ENCODE measurements at places on chromosomes 7 and 10.

GRCh38 chr7:158849768-158850544 is 6.4 kb upstream of the DYNC2I1 start:
- DNase-seq: no peak

DNA sequence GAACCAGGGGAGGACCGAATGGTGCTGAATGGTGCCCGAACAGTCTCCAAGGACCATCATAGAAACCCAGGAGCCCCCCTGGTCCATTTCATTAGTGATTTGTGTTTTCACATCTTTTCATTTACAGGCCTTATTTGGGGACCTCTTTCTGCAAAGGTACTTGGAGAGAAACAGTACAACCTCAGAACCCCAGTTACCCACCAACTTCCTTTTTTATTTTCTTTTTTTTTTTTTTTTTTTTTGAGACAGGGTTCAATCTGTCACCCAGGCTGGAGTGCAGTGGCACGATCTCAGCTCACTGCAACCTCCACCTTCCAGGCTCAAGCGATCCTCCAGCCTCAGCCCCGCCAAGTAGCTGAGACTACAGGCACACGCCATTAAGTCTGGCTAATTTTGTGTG is 13.0 kb upstream of the ELN start:
- no peak for DNase-seq

GRCh38 chr7:3280445-3280844 is 20.6 kb upstream of the SDK1 start:
- DNase-seq: no peak

DNA sequence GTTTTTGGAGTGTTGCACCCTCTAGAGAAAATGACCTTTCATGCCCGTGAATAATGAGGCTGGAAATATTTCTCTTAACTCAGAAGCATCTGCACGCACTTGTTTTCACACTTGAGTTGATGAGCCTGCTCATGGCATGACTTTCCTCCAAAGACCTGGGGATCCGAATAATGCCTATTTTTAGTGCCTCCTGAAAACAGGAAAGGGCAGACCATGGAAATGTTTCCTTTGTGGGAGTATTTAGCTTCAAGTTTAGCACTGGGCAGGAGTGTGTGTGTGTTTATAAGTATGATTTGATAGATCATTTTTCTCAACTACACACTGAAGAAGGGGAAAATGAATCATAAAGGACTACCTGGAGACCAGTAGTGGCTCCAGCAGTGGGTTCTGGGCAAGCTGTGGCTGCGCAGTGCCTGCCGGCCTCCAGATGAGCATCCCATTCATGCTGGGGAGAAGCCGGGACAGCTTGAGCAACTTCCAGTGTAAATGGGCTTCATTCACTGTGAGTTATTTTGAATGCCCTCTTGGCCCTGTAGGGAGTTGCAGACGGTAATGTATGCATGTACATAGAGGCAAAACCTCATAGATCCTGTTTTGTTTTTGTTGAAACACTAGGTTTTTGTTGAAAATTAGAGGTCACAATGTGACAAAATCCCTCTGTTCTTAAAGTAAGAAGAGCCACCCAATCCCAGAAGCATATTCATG is 117.8 kb upstream of the INSYN2A start:
- no peak for DNase-seq

DNA sequence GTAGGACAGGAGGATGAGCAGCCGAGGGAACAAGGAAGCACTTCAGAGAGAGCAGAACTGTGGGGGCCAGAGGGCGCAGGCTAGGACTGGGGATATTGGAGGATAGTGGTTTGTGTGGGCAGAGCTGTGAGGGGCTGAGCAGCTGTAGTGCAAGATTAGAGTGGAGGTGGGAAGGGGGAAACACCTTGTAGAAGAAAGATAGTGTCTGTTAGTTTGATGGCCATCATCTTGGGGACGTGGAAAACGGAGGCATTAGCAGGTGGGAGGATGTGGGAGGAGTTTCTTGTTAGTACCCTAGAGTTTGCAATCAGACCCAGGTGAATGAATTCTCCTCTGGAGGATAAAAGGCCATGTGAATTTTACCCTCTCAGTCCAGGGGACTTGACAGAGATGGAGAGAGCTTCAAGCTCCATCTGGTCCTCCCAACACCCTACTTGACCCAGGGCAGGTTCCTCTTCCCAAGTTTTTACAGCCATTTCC is 34.0 kb downstream of the PRSS2 start:
- no peak for DNase-seq

DNA sequence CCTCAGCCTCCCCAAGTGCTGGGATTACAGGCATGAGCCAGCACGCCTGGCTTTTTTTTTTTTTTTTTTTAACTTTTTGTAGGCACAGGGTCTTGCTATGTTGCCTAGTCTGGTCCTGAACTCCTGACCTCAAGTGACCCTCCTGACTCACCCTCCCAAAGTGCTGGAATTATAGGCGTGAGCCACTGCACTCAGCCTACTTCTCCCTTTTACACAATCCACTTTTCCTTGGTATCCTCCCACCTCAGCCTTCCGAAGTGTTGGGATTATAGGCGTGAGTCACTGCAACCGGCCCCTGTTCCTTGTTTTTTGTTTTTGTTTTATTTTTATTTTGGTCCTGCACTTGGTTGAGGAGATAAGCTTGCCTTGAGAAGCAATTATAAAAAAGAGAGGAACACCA is 75.9 kb upstream of the KMT2C start:
- DNase-seq: no peak

DNA sequence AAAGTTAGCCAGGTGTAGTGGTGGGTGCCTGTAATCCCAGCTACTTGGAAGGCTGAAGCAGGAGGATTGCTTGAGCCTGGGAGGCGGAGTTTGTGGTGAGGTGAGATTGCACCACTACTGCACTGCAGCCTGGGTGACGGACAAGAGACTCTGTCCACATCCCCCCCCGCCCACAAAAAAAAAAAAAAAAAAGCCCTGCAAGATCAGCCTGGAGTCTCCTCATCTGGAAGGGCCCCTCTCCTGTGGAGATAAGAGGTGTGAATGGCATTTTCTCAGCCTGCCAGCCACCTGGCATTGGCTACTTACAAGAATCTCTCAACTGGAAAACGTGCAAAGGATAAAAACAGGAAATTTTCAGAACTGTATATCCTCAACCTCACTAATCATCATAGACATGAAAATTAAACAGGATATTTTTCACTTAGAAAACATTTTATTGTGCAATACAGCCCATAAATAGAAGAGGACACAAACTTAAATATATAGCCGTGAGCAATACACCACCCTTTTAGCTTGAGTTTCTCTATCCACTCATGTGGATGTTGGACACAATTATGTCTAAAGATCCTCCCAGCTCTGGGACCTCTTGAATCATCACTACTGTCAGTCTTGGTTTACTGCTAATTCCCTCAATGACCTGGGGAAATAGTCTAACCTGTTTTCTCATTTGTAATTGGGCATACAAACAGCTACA is 11.3 kb upstream of the TSPAN15 start:
- DNase-seq: peak; percentile 62

DNA sequence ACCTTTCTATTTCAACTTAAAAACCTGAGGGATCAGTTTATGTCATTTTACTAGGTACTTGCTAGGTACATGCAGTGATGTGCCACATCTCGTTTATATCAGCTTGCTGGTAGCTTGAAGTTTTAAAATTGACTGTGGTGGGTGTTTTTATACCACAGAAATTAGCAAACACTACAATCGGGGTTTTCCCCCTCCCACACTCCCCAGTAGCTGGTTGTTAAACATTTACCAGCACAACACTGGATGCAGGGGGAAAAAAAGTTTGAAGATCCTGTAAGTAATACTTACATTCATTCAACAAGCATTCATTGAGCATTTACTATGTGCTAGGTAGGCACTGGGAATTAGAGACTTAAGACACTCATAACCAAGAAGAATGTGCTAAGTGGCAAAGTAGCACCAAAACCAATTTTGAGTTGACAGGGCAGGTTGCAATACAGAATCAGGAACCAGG is 32.6 kb downstream of the USP6NL start:
- no peak for DNase-seq

- DNase-seq: no peak
Measured at GRCh38 chr7:80154656-80155333, 20.2 kb downstream of the GNAI1 start.

GRCh38 chr7:69804962-69805361 is 206.7 kb downstream of the AUTS2 start:
- no peak for DNase-seq

DNA sequence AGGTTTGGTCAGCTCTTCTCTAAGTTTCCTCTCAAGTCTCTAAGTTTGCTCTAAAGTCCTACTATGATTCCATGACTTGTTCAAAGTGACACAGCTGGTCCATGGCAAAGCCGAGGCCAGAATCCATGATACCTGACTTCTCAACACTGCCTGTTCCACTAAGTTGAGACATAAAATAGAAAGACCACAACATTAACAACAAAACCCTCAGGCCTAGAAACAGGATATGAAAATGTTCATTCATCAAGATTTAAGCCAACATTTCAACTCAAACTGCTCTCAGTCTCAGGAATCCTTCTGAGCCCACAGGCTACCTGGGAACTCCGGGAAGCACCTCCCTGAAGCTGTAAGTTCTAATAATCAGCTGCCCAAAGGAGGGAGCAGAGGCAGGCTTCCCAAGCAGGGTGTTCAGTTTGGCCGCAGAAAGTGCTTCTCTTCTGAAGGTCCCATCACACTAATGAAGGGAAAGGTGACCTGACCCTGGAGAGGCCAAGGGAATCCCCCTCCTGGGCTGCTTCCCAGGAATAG is 62.9 kb downstream of the STK17A start:
- no peak for DNase-seq

- no peak for DNase-seq
Measured at GRCh38 chr10:130254243-130254642, 118.1 kb downstream of the GLRX3 start.

- DNase-seq: no peak
Measured at GRCh38 chr10:60662917-60663614, 115.2 kb upstream of the CDK1 start.

DNA sequence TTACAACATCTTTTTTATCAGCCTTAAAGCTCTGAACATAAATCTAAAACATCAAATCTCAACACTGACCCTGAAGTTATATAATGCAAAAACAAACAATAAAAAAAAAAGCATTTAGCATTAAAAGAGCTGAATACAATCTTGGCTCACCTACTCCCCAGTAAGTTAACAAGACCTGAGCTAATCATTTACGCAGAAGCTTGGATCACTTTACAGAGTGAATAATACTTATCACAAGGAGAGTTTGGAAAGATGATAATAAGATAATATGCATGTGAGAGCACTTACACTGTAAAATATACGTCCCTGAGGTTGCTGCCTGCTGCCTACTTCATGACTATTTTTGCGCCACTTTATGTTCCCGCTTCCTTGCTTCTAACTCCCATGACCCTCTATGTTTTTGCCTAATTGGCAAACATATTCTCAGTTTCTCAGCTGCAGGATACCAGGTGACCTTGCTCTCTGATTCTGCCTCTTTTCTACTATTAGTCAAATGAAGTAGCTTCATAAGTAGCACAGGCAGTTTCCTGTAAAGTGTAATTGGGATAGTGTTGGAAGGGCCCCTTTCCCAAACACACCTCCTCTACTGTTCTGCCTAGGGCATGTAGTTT is 333.6 kb downstream of the LRRTM3 start:
- no peak for DNase-seq

DNA sequence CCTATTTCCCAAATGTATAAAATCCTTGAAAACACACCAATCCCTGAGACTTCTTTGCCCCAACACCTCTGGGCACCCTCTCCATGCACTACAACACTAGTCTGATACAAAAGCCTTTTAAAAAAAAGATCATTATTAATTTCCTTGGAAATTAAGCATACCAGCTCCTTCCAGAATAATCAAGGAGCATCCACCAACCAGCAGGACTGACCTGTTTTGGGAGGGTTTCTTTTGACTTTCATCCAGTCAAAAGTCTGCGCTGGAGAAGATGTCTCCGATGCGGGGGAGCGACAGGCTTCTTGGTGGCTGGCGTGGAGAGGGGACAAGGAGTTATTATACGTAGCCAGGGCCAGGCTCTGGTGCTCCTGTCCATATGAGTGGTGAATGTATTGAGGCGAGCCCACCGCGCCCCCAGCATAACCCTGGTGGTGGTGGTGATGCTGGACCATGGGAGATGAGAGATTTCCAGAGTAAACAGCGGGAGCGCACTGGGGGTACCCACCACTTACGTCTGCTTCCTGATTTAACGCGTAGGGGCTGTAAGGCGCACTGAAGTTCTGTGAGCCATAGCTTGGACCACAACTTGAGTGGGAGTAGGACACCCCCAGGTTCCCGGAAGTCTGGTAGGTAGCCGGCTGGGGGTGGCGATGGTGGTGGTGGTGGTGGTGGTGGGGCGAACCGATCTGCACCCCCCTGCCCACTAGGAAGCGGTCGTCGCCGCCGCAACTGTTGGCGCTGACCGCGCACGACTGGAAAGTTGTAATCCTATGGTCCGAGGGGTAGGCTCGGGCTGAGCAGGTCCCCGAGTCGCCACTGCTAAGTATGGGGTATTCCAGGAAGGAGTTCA is 527 bp downstream of the HOXA1 start:
- DNase-seq: peak; percentile 33

DNA sequence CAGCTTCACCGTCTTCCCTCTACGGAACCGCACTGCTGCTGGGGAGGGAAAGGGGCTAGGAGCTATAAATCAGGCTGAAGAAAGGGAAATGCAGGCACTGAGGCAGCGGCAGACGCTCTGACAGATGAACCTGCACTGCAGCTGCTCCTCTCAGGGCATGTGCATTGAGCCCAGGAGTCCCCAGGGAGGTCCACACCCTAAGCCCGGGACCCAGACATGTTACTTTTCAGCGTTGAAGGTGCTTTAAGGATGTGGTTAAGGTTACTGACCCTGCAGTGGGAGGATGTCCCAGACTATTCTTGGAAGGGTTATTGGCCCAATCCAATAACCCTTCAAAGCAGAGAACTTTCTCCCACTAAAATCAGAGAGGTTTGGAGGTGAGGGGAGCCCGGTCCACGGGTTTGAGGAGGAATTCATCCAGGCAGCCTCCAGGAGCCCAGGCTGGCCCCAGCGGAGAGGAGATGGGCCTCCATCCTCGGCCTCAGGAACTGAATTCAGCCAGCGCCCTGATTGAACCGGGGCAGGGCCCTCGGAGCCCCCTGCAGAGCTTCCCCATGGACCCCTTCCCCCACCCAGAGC is 75.4 kb downstream of the ADARB2 start:
- no peak for DNase-seq

- DNase-seq: no peak
Measured at GRCh38 chr10:111017098-111017497, 59.7 kb upstream of the ADRA2A start.

GRCh38 chr10:114042895-114043531 is 653 bp upstream of the ADRB1 start:
- peak; percentile 75 for DNase-seq

DNA sequence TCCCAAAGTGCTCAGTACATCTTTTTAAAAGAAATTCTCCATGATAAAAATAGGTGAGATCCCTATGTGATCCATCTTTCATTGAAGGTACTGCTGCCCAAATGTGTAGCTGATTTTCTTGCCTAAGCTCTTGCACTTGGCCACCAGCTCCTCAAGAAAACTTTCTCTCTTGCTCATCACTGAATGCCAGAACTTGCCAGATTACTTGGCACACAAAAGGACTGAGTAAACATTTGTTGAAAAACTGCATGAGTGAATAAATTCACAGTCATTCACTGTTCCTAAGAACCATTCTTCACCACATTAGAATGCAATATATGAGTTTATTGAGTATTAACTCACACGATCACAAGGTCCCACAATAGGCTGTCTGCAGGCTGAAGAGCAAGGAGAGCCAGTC is 99.9 kb downstream of the TRIL start:
- DNase-seq: no peak

Data from eye (tissue), 1 donor.